ENCODE measurements at places on chromosomes 6 and 20.

- no peak for DNase-seq
Observed at GRCh38 chr6:41785689-41786450, 1.6 kb upstream of the TOMM6 start.

- DNase-seq = no peak
Observed at GRCh38 chr6:127146932-127147331, 28.5 kb downstream of the RSPO3 start.

DNA sequence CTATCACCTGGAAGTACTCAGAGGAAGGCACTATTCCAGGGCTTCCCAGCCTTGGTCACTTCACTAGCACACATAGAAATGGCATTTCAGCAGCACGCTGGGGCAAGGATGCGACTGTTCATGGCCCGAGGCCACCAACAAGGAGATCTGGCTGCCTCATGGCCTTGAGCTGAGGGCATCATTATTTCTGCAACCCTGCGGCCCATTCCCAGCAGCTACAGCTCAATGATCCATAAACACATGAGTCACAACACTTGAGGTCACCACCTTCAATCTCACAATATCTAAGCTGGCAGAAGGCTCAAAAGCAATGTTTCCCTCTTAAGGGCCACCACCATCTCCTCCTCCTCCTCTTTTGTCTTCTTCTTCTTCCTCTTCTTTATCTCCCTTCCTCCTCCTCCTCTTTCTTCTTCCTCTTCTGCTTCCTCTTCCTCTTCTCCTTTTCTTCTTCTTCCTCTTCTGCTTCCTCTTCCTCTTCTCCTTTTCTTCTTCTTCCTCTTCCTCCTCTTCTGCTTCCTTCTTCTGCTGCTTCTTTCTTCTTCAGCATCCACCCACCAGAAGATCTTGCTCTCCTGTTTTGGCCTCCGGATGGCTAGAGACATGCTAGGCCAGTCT is 382.9 kb upstream of the CNR1 start:
- no peak for DNase-seq

GRCh38 chr20:34578025-34578424 is 19.5 kb downstream of the MAP1LC3A start:
- no peak for DNase-seq

- DNase-seq = no peak
Observed at GRCh38 chr6:96157018-96157565, 141.3 kb downstream of the FUT9 start.

GRCh38 chr6:159249752-159250151 is 80.6 kb downstream of the FNDC1 start:
- DNase-seq = no peak

DNA sequence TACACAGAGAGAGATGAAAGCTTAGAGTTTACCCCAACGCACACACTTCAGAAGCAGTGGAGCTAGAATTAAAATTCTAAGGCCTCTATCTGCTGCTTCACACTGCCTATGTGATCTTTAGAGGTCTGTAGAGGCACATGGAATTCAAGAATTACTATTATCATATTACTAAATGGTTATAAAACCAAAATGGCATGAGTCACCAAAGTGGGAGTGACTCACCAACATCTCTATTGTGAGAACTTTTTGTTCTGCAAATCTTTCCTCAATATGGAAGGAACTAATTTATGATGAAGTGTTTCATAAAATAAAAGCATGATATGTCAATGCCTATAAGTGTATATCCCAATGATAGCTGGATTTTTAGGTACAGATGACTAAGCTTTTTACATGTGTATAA is 28.5 kb upstream of the TMEM244 start:
- no peak for DNase-seq

DNA sequence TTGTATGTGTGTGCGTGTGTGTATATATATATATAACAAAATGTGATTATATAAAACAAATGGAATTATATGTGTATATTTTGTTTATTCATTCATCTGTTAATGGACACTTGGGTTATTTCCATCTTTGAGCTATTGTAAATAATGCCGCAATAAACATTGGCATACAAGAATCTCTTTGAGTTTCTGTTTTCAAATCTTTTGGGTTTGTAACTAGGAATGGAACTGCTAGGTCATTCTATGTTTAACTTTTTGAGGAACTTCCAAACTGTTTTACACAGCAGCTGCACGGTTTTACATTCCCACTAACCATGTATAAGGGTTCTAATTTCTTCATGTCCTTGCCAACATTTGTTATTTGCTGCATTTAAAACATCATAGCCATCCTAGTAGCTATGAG is 39.9 kb upstream of the TGM2 start:
- DNase-seq = no peak

DNA sequence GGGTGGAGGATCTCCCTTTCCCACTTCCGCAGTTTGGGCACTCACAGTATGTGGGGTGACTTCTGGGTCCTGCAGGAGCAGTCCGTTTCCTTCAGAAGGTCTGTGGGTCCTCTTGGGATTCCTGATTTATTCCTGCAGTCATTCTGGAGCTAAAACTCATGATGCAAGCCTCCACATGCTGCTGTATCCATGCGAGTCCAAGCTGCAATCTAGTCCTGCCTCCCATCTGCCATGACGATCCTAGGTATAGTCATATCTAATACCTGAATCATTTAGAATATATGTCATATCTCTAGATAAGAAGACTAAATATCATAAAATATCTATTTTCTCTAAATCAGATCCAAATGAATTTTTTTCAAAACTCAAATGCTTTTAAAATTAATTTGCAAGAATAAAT is 103.4 kb upstream of the AHI1 start:
- DNase-seq = no peak

- DNase-seq = no peak
Observed at GRCh38 chr6:69005199-69005598, 370.1 kb downstream of the ADGRB3 start.

- DNase-seq = no peak
Observed at GRCh38 chr6:121856296-121856695, 420.9 kb downstream of the GJA1 start.

DNA sequence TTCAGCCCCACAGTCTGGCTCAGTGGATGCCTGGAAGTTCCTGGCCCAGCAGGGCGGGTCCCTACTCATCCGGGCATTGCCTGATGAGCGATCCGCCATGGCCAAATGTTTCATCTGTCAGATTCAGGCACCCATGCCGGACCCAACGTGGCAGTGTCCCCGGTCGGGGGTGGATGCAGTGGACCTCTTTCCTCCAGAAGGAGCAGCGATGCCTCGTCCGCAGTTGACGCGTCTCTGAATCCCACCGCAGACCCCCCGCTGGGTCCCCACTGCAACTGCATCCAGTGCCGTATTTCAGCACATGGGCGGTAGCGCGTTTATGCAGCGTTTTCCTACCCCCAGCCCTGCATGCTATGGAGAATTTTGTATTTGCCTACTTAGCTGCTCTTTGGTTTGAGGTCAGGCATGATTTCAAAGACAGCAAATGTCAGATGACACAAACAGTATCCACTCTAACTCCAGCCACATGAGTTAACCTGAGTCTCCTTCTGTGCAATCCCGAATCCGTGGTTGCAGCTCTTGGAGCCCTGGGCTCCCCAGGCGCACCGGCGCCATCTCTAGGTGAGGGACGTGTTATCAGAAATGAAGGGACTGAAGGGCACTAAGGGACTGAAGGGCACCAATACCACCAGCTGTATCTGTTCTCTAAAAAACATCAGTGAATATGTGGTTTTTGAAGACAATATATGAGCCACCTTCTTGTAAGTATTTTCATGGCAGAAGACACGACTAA is 72.6 kb upstream of the THBS2 start:
- no peak for DNase-seq

DNA sequence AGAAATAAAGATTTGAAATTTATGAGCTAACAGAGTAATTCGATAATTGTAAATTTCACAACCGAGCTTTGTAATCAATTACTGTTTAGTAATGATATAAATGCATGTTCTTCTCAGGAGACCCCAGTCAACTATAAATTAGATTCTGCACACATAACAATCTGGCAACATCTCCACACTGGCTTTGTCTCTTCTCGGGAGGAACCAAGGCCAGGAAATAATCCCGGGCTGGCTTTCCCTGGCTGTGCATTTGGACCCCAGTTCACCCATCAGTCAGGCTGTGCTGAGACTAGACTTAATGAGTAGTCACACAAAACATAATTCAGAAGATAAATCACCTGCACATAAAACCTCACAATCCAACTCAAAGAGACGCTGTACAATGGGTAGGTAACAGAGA is 65.5 kb downstream of the PTPRT start:
- DNase-seq = no peak

- no peak for DNase-seq
Observed at GRCh38 chr20:24768713-24769601, 180.1 kb upstream of the CST7 start.

DNA sequence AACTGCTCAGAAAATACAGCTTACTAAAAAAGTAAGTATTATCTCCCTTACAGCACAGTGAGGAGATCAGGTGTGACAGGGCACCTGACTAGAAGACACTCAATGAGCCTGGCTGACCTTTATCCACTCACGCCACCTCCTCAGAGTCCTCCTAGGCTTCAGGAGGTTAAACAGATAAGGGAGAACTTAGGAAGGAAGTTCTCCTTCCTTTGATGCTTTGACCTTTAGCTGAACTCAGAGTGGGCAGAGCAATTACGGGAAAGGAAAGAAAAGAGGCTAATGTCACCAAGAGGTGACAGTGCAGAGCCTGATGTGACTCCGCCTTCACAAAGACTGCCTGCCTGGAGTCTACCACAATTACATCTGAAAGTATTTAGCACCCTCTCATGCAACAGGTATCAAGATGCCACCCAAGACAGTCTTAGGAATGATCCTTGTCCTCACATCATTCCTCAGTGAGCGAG is 36.7 kb downstream of the MAN1A1 start:
- DNase-seq = no peak

DNA sequence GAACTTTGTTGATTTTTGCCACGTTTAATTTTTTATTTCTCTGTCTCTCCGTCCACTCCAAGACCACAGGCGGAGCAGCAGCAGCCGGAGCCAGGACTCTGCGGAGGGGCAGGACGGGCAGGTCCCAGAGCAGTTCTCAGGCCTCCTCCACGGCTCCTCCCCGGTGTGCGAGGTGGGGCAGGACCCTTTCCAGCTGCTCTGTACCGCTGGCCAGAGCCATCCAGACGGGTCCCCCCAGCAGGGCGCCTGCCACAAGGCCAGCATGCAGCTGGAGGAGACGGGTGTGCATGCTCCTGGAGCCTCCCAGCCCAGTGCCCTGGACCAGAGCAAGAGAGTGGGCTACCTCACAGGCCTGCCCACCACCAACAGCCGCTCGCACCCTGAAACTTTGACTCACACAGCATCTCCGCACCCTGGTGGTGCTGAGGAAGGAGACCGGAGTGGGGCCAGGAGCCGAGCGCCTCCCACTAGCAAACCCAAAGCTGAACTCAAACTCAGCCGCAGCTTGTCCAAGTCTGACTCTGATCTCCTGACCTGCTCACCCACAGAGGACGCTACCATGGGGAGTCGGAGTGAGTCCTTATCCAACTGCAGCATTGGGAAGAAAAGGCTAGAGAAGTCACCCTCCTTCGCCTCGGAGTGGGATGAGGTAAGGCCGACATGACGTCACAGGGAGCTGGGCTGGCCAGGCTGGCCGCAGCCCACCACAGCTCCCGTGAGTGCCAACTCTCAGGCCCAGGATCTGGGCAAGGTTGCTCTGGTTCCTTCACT is 123.5 kb downstream of the TCP11 start:
- DNase-seq = no peak

- no peak for DNase-seq
Observed at GRCh38 chr20:17571153-17571527, 1.3 kb downstream of the DSTN start.

GRCh38 chr20:3813848-3814581 is 6.3 kb upstream of the AP5S1 start:
- DNase-seq = no peak

DNA sequence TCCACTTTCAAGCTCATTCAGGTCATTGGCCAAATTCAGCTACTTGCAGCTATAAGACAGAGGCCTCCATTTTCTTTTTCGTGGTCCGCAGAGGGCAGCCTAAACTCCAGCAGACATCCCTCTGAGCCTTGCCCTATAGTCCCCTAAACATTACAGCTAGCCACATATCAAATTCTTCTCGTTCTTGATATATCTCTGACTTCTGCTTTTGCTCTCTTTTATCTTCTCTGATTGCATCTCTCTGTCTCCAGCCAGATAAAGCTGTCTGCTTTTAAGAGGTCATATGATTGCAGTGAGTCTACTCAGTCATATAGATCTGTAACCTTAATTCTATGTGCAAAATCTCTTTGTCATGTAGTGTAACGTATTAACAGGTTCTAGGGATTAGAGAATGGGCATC is 358.4 kb upstream of the RGS17 start:
- DNase-seq = no peak

GRCh38 chr6:125954735-125955339 is 1.7 kb upstream of the HINT3 start:
- no peak for DNase-seq

DNA sequence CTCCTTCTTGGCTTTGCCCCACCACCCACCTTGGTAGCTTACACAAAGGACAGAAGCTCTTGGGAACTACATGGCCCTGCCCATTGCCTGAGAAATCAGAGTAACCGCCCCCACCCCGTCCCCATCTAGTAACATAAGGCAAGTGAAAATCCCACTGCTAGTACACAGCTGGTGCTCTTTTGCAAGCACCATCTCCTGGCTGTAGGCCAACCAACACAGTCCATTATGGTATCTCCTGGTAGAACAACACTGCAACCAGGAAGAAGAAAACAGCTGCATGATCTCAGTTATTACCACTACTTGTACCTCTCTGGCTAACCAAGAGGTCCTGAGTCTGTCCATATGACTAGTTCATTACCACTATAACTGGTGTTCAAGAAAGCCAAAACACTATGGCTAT is 841.1 kb upstream of the MANEA start:
- no peak for DNase-seq

- no peak for DNase-seq
Observed at GRCh38 chr20:61929971-61930666, 135.6 kb downstream of the TAF4 start.

GRCh38 chr20:62068997-62069396 is 3.3 kb upstream of the TAF4 start:
- no peak for DNase-seq

- DNase-seq = peak; percentile 5
Observed at GRCh38 chr20:57265997-57266290, 497 bp downstream of the BMP7 start.

- no peak for DNase-seq
Observed at GRCh38 chr6:32882879-32883250, 28.9 kb downstream of the PSMB9 start.

GRCh38 chr6:101393829-101394251 is 332 bp downstream of the GRIK2 start:
- no peak for DNase-seq

GRCh38 chr6:157693867-157694266 is 129.2 kb upstream of the SNX9 start:
- no peak for DNase-seq

- DNase-seq = peak; percentile 69
Observed at GRCh38 chr6:45420083-45420908, 42.6 kb upstream of the SUPT3H start.
